ENCODE measurements at places on chromosomes 7 and 10.

- DNase-seq, result no peak
Measured at GRCh38 chr7:115135769-115136410, 214.0 kb downstream of the MDFIC start.

- no peak for DNase-seq
Measured at GRCh38 chr10:46248651-46249146, 38.1 kb upstream of the ANTXRL start.

DNA sequence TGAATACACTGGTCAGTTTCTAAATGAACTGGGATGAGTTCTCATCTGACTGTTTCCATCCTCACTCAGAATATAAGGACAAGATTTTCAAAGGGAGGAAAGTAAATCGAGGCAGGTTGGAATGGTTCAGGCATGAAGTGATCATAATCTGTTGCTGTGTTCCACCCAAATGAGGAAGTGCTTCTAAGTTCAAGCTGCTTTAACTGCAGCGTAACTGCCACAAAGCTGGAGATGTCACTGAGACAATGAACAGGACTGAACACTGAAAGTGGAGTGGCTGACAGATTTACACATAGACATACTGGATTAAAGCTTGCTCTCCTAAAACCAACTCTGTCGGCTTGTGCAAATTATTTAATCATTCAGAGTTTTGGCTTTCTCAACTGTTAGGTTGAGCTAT is 66.6 kb downstream of the GPR37 start:
- no peak for DNase-seq

- no peak for DNase-seq
Measured at GRCh38 chr7:119713606-119714005, 559.4 kb upstream of the KCND2 start.

GRCh38 chr7:27082171-27082570 is 13.6 kb downstream of the HOXA1 start:
- no peak for DNase-seq

DNA sequence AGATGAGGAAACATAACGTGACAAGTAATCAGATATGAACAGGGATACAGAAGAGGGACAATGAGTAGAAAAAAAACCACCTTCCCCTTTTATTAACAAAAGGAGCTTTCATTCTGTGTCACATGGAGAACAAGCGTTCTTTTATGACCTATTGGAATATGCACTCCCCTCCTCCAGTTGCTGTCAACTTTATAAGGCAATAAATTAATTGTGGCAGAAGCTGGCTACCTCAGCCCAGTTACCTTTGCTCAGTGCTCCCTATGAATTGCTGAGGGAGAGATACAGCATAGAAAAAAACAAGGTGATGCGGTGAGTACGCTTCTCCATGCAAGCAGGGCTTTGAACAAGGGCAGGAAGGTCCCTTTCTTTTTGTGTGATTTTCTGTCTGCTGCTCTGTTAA is at the start of gene MGAM2:
Gene MGAM2, plus strand, starts transcription at position 220 of the 400 bp plus-strand sequence. CDS start 5,156 bp downstream, outside the sequence.
- DNase-seq, result peak; percentile 67

GRCh38 chr10:59512951-59513350 is 150.6 kb upstream of the FAM13C start:
- no peak for DNase-seq

GRCh38 chr7:40306596-40306995 is 171.8 kb downstream of the SUGCT start:
- no peak for DNase-seq

GRCh38 chr10:118167056-118167700 is 120.4 kb upstream of the RAB11FIP2 start:
- no peak for DNase-seq

All from inflammatory macrophage treated with lipopolysaccharide for 4 hours (primary cell).